Cortex of kidney (tissue), 1 donor: ENCODE measurements at places on chromosomes 7 and 10.

DNA sequence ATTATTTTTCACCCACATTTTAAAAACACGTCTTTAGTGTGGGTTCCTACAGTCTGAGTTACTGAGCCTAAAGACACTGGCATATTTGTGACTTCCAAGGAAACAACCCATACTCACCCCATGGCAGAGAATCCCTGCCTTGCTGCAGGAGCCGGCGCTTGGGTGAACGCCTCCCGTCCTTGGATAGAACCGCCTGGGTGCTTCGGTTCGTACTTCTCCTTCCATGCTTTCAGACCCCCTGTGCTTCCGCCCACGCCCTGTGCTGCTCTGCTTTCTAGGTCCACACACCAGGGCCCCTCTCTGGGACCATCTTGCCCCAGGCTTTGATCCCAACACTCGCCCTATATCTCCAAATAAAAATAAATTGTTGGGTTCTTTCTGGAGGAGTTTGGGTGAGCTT, 125.8 kb downstream of the PTPRN2 start:
- no peak for DNase-seq

GRCh38 chr10:70558295-70558694, 44.2 kb downstream of the PRF1 start:
- no peak for DNase-seq

- no peak for DNase-seq
Measured at GRCh38 chr10:61905837-61906561, 4.5 kb downstream of the ARID5B start.

DNA sequence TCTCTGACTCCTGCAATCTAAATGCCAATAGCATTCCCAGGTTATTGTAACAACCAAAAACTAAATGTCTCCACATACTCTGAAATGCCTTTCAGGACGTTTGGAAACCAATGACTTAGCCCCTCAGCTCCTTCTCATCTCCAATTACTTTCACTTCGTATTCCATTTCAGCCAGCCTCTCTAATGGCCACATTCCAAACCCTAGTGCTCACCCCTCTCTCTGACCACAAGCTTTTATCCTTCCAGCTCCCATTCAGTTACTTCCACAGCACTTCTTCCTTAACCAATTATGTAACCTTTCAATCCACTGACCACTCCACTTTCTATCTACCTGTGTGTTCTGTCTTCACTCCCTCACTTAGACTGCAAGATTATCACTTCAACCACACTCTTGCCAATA, 4.3 kb downstream of the NOC3L start:
- no peak for DNase-seq

DNA sequence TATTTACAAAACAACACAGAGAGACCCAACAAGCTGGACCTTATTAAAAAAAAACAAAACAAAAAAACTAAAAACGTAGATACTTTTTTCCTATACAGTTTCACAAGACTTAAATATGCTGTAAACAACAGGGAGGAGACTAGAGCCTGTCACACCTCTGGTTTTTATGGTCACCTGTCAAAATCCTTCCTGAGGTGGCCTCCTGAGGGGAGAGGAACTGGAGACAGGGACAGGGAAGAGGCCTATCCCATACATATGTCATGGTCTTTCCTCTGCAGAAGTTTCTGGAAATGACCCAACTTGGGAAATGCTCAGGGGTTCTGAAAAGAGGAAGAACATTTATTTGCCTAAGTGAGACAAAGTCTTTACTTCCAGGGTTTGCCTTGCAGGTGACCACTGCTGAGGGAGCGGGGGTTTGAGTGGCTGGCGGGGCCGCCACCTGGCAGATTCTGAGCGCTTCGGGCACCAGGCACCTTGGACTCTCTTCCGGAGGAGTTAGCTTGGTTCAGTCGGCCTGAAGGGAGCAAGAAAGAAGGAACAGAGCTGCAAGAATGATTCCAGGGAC, 18.3 kb downstream of the CPA1 start:
- no peak for DNase-seq

- no peak for DNase-seq
Measured at GRCh38 chr7:22477876-22478450, 22.0 kb downstream of the STEAP1B start.

DNA sequence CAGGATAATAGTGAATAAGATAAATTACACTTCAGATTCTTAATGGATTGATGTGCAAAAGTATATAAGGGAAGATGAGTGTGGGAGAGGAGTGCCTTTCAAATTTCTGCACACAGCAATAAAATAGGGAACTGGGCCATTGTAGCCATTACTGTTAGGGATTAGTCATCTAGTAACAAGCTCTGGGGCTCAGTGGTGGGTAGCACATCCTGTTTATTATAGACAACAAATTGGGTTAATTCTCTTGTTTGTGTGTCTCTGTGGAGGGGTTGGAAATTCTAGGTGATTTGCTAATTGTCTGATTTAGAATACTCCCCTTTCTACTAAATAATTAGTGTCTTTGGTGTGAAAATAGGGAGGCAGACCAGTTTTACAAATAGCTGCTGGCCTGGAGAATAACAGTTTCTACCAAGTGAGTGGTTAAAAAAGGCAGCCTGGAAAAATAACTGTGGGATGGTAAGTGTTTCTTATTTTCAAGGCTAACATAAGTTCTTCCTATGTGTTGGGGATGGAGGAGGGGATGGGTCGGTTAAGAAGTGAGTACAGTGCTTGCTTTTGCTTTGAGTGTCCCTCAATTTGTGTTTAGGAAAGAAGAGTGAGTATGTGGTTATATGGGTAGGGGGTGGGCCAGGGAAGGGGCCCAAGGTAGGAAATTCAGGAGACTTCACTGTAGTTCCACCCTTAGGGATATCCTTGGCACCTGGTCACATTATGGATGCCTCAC, 43.3 kb upstream of the TMEM248 start:
- DNase-seq: no peak

DNA sequence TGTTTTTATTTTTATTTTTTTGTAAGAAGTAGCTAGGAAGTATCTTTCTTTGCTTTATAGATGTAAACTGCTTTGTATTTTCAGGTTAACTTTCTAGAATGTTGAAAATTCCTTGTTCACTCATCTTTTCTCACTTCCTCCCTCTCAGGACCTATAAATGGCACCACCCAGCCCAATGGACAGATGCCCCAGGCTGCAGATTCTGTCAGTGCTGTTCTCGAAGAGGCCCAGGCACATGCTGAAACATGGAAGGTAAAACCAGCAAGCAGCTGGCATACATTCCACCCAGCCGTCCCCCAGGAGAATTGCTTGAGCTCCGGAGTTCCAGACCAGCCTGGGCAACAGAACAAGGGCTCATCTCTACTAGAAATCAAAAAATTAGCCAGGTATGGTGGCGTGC, 47.1 kb upstream of the PDSS1 start:
- DNase-seq: no peak

DNA sequence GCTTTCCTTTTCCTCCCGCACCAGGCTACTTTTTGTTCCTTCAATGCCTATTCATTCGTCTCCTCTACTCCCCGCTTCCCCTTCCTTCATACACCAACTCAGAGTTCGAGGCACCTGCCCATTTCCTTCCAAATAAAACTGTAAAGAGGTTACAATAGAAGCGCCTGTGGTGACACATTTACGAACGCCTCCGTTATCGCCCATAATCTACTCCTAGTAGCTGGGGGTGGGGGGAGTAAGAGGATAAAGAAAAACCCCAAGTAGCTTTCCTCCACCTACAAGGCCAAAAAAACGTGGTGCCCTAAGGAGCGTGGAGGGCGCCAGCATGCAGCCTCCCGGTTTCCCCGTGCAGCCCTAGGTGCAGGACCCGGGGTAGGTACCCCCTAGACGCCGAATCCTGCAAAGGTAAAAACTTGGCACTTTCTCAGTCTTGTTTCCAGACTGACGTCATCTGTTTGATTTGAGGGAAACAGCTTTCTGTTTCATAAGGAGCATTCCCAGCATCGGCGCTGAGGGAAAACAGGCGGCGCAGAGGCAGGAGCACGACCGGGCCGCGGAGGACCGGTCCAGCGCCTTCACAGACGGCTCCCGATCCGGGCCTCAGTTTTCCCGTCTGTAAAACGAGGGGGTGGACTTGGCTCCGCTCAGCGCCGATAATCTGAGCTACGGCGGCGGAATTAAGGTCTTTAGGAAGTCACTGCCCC, 922 bp downstream of the PPA1 start:
- no peak for DNase-seq

DNA sequence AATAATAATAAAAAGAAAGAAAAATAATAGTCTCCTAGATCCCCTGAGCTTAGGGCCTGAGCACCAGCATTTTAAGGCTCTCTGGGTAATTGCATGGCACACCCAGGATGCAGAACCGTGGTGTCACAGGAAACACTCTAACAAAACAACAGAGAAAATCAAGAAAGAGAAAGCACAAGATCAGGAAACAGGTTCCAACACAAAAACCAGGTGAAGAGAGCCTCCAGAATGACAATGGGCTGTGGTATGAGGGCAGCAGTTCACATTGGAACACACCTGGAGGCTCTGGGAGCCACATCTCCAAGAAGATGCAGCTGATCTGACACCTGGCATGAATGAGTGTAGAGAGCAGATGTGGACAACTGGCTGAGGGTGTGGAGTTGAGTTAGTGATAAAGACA, 7.1 kb downstream of the MMRN2 start:
- DNase-seq: no peak

- DNase-seq: no peak
Measured at GRCh38 chr7:1850976-1851571, 181.0 kb downstream of the ELFN1 start.

DNA sequence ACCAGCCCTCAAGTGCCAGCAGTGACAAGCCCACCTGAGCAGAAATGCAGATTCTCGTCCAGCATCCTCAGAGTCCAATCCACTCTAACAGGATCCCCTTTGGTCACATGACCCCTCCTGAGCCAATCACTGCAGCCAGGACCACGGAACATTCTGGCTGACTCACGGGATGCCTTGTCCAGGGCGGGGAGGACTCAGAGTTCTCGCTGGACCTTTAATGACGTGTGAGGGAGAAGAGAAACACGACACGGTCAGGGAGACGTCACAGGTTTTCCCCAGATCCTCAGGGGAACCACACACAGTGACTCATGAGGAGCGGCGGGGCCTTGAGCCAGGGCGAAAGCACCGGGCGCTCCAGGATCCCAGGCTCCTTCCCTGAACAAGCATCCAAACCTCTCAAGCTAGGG, 155.7 kb downstream of the PTPRN2 start:
- no peak for DNase-seq

GRCh38 chr7:26440233-26441001, 148.8 kb downstream of the SNX10 start:
- no peak for DNase-seq

DNA sequence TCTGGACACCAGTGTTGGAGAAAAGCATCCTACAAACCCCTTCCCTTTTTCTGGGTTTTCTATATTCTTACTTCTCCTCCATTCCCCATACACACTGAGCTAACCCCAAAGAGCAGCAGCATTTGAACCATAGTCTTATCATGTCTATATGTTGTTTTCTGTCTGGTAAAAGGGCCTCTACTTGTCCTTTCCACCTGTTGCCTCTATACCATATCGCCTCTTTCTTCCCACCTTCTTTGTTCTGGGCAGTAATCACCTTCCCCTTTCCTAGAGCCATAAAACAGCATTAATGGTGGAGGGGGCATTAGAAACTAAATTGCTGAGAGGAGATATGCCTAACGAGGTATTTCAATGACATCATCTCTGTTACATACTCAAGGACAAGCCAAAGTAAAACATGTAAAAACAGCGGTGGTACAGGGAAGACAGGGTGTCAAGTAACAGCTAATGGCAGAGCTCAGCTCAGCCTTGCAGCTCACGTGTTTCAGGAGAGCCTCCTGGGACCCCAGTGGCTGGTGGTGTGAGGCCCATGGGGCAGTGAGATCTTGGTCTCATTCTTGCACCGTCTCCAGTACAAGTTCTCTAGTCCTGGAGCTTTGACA, 20.6 kb downstream of the NPY start:
- DNase-seq: no peak

DNA sequence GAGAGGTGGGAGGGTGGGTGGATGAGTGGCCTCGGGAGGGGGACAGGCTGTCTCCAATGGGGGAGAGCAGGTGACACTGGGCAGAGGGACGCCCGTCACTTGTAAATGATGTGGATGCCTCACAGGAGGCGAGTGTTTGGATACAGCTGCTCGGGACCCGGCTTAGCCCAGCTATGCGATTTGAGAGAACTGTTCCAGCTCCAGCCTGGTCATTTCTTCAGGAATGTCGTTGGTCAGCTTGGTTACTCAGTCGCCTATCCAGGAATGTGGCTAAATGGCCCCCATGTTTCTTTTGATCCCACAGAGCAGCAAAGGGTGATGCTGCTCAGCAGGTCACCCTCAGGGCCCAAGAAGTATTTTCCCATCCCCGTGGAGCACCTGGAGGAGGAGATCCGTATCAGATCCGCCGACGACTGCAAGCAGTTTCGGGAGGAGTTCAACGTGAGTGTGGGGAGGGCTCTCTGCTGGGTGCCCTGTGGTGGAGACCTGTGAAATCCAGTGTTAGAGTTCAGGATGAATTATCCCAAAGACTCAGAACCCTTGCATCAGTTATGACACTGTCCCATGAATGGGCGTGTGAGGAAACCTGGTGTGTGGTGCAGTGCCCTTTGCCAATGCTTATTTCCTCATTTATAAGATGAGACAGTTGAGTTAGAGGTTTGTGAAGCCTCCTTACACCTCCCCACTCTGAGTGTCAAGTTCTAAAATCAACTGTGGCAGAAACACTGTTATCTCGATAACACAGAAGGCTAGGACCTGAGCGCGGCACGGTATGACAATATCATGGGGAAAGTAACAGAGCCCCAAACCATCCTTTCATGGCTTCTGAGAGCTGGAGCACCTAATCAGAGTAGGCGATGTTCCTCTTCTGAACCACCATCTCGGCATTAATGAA, 76.8 kb downstream of the MKI67 start:
- DNase-seq: no peak

DNA sequence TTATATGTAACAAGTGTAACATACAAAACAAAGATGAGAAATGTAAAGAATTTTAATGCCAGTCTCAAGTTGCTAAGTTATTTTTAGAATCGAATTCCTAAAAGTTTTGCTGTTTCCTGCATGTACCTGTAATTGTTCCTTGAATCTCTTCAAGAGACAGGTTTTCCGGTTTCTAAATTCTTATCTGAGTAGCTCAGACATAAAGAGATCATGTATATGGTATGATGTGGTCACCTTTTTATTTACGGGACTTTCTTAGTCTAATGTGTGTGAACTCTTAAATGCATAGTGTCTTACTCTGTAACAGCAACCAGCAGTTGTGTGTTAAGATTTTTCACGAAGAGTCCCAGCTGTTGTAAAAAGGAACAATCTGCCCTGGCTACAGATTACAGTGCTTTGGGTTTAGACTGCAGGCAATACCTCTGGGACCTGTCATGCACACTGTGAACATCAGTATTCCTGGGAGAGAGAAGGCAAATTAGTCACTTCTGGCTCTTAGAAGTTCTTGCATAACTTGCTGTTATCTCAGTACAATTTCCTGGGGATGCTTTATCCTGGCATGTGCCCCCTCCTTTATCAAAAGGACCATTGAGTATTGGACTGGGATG, 263.4 kb downstream of the BICC1 start:
- no peak for DNase-seq
